ENCODE measurements at places on chromosomes 3 and 15. TPM values are rescaled to one million over a fixed set of nuclear protein-coding genes. Genes with fewer than 3 reads are reported as not detected.

P2RY12 gene
- not detected for total RNA-seq

IL17RD gene
- not detected for total RNA-seq

NCK1 gene
- 46.2 TPM for total RNA-seq

ATP10A gene
- 51.9 TPM for total RNA-seq

IL5RA gene
- not detected for total RNA-seq

ARRDC4 gene
- 2.2 TPM for total RNA-seq

TGM5 gene
- 0.20 TPM for total RNA-seq

MUSTN1 gene
- 3.0 TPM for total RNA-seq

MYL3 gene
- total RNA-seq, result not detected

SPATA12 gene
- not detected for total RNA-seq

BBS4 gene
- total RNA-seq, result 11.8 TPM

GPR149 gene
- total RNA-seq, result not detected

NDN gene
- total RNA-seq, result 3.8 TPM

CAMK2N2 gene
- total RNA-seq, result 0.20 TPM

KIF23 gene
- total RNA-seq, result 46.4 TPM

NR2E3 gene
- not detected for total RNA-seq

EXOSC7 gene
- 62.9 TPM for total RNA-seq

SHC4 gene
- 1.6 TPM for total RNA-seq

KBTBD8 gene
- total RNA-seq, result 12.4 TPM

LMLN gene
- 2.5 TPM for total RNA-seq

CLDN18 gene
- total RNA-seq, result not detected

PYGO1 gene
- not detected for total RNA-seq

MOBP gene
- not detected for total RNA-seq

ANKUB1 gene
- total RNA-seq, result not detected

SLC22A14 gene
- total RNA-seq, result not detected

KATNBL1 gene
- total RNA-seq, result 40.1 TPM

TAGLN3 gene
- total RNA-seq, result 0.66 TPM

KIF7 gene
- total RNA-seq, result 0.44 TPM

TNFSF10 gene
- total RNA-seq, result 362 TPM

PLA1A gene
- total RNA-seq, result 0.41 TPM

UMPS gene
- total RNA-seq, result 33.6 TPM

ITPKA gene
- 2.1 TPM for total RNA-seq

WDR5B gene
- 5.0 TPM for total RNA-seq

ZNF280D gene
- 36.7 TPM for total RNA-seq

ASB14 gene
- total RNA-seq, result not detected

CD86 gene
- 5.4 TPM for total RNA-seq

PP2D1 gene
- not detected for total RNA-seq
